ENCODE measurements at places on chromosomes 5 and 9.

DNA sequence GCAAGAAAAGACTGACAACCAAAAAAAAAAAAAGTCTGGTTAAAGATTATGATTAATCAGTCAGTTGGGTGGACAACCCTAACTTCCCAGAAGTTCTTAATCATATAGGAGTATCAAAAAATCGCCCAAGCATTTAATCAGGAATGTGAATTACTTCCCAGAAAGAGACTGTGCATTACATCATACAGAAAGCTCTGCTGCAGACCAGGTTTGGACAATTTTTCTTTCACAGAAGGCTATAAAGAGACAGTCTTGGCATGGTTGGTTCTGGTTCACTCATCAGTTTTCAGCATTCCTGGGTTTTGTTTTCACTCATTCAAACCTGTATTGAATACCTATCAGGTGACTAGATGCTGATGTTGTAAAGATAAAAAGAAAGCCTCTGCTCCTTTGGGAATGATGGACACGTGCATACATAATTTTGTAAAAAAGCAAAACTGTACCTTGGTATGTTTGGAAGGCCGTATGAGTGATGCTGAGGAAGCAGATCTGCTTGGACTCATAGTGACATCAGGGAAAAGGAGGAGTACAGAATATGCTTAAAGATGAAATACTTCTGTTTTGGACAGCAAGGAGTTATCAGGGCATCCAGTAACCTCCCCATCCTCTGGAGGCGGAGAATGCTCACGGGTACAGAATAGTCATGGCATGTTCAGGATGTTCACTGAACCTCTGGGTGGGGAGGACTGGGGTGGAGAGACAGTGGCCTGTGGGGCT lies 178.4 kb downstream of the GNA14 start:
- DNase-seq = peak; percentile 35

- peak; percentile 49 for DNase-seq
Measured at GRCh38 chr9:79917421-79917820, 345.7 kb downstream of the TLE4 start.

GRCh38 chr9:26781906-26782305 lies 110.7 kb downstream of the CAAP1 start:
- no peak for DNase-seq

DNA sequence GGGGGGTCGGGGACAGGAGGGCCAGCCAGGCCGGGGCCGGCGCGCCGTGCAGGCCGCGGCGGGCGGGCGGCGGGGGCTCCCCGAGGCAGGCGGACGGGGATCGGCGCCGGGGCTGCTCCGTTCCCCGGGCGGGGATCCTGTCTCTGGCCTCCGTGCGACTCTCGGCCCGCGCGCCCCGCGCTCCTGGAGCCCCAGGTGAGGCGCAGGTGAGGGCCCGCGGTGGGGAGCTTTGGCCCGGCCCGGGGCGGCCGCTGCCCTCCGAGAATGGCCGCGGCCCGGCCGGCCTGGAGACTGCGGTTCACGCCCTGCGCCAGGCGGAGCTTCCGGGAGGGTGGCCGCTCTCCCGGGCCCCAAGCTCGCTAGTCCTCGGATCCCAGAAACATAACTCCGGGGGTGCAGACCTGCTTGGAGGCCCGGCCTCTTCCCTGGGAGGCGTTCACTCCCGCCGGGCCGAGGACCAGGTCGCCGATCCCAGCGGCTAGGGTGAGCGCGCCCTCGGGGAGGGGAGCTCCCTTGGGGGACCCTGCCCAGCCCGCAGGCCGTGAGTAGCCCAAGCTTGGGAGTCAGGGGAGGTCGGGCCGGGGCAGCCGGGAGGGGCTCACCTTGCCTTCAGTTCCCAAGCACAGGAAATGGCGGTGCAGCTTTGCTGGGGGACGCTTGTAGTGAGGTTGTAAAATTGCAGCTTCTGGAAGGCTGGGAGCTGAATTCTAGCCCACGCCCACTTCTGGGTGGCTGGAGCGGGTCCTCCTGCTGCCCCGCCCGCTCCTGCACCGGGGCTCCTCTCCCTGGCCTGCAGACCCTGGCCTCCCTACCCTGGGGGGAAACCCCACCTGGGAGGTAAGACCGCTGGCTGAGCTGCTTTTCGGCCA lies 723 bp downstream of the PPP1R26 start:
- peak; percentile 20 for DNase-seq

DNA sequence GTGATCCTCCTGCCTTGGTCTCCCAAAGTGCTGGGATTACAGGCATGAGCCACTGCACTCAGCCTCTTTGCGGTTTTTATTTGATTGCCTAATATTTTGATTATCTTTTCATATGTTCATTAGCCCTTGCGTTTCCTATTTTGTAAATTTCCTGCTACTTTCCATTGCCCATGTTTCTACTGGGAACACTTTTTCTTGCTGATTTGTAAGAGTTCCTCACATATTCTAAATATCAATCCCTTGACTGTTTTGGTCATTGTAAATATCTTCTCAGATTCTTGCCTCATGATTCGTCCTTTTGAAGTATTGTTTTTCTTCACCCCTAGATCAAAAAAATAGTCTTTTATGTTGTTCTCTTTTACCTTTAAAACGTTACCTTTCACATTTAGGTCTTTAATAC lies 37.9 kb upstream of the TTC1 start:
- DNase-seq = peak; percentile 50

- no peak for DNase-seq
Measured at GRCh38 chr5:169646856-169647255, 9.8 kb downstream of the DOCK2 start.

DNA sequence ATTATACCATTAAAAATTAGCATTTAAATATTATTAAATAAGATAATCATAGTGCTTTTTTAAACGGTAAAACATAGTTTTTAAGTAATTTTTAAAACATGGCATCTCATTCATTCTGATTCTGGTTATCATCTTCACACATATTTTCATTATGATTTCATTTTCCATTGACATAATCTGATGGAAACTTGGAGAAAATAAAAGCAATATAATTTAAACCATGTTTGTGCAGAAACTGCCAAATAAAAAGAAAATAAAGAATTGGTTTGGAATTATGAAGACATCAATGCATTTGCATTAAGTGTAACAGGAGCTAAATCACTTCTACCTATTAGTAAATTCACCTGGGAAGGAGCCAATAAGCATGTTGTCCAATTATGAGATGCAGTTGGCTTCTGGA lies 490.1 kb upstream of the CD180 start:
- DNase-seq = no peak
